ENCODE measurements at places on chromosomes 1 and 21. TPM values are rescaled to one million over a fixed set of nuclear protein-coding genes. Genes with fewer than 3 reads are reported as not detected.

The TSPAN1 gene
- 27.6 TPM for total RNA-seq

The GPA33 gene
- total RNA-seq = 1.4 TPM

The RXRG gene
- 0.98 TPM for total RNA-seq

The DISP3 gene
- total RNA-seq = 4.8 TPM

The ELAVL4 gene
- total RNA-seq = 1.0 TPM

The KIF26B gene
- total RNA-seq = 6.1 TPM
